ENCODE measurements at places on chromosomes 11 and 22.

- DNase-seq, result no peak
Observed at GRCh38 chr11:86787656-86788055, 12.7 kb upstream of the PRSS23 start.

DNA sequence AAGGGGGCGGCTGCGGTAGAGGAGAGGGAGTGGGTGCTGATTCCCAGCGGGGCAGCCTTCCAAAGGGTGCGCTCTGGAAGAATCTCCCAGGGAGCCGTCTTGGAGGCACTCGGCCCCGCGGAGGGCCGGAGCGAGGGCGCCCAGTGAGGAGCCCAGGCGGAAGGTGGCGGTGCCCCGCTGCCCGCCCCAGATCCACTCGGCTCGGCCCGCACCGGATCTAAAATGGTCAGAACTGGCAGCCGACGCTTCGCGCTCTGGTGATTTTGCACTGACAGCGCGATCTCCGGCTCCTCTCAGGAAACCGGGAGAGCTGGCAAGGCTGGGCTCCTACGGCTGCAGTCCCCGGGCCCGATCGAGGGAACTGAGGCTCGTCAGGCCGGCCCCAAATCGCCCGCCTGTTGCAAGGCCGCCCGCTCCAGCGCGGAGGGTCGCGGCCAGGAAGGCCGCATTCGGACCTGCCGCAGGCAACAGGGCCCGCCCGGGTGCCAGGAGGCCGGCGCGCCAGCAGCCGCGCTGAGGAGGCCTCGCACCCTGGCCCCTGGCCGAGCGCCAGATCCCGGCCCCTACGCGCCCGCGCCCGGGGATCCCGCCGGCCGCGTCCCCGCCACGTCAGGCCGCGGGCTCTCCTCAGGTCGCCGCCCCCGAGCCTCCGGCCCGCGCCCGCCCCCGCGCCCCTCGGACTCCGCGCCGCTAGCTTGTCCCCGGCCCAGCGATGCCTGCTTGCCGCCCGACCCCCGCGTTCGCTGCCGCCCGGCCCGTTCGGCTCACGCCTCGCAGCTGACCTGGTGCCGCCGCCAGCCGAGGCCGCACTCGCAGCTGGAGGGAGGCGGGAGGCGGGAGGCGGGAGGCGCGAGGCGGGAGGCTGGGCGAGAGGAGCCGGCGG is at the start of gene KLHL22:
KLHL22 (minus strand) TSS at position 818 of the 883 bp plus-strand sequence. CDS start 6,584 bp downstream, outside the sequence.
- DNase-seq, result peak; percentile 20

GRCh38 chr22:47592791-47593190 is 830.3 kb downstream of the TBC1D22A start:
- no peak for DNase-seq

GRCh38 chr11:112537846-112538330 is 277.2 kb upstream of the PLET1 start:
- DNase-seq, result no peak

GRCh38 chr11:107563702-107564101 is 1.8 kb downstream of the ALKBH8 start:
- no peak for DNase-seq

DNA sequence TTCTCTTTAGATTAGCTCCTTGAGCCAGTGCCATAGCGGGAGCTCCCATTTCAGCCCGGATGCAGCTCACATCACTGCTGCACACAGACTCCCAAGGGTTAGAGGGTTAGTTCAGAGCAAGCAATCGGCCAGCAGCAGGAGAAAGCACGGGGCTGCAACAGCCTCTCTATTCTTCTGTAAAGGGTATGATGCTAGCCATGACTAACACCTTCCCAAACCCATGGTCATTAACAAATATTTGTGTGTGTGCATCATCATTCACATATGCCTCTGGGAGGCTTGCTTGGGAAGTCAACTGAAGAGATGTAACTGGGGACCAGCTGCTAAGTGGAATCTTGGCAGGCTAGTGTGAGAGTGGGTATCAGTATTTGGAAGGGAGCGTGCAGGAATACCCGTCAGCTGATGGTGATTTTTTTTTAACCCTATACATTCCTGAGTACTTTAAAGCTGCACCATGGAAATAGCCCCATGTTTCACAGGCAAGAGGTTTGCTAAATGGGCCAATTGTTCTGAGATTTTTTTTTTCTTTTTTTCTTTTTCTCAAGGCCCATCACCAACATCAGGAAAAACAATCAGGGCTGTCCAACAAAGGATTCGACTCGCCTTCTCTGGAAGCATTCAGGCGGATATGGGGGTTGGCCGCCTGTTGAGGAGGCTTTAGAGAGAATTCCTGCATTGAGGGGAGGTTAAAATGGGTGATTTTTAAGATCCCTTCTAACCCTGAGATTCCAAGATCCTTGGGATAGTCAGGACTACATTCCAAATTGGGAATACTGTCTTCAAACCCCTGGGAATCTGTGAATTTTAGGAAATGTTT is 33.2 kb upstream of the CCDC89 start:
- DNase-seq, result no peak

- no peak for DNase-seq
Observed at GRCh38 chr22:43099095-43099494, 9.9 kb upstream of the TTLL1 start.

GRCh38 chr11:93528757-93529645 is 14.2 kb downstream of the SMCO4 start:
- DNase-seq, result no peak

- DNase-seq, result no peak
Observed at GRCh38 chr11:107719557-107720302, 7.9 kb upstream of the SLN start.

All from stimulated activated CD4-positive, alpha-beta T cell treated with anti-CD3 and anti-CD28 coated beads, Interleukin-12 subunit alpha, Interleukin-12 subunit beta, amount 100 ng/mL, for 4 hours (primary cell).